ENCODE measurements at places on chromosomes 1 and 21. TPM values are rescaled to one million over a fixed set of nuclear protein-coding genes. Genes with fewer than 3 reads are reported as not detected.

FAM72A gene
- total RNA-seq, result 3.2 TPM

SPATA6 gene
- total RNA-seq, result 3.8 TPM

ASAP3 gene
- total RNA-seq, result 83.3 TPM

KCNJ9 gene
- total RNA-seq, result under 0.01 TPM

ZNF593OS gene
- total RNA-seq, result not detected

OR2L3 gene
- not detected for total RNA-seq
